ENCODE measurements at places on chromosomes 13 and 19. TPM values are rescaled to one million over a fixed set of nuclear protein-coding genes. Genes with fewer than 3 reads are reported as not detected.
A peak's percentile ranks its signal among the peaks of the same experiment; 100 is the strongest.

The GPR183 gene
- total RNA-seq = 0.29 TPM

The C1QTNF9 gene
- total RNA-seq = not detected

GRCh38 chr13:75566658-75567057, 17.1 kb downstream of the UCHL3 start:
- no peak for DNase-seq
- no peak overlapping the region for H3K4me3 ChIP-seq
- H3K36me3 ChIP-seq = peaks cover 34% of the 10 kb centered on the region
- no peak overlapping the region for H3K27ac ChIP-seq

The DNMT1 gene
- total RNA-seq = 24.2 TPM

The CTU1 gene
- 4.1 TPM for total RNA-seq

DNA sequence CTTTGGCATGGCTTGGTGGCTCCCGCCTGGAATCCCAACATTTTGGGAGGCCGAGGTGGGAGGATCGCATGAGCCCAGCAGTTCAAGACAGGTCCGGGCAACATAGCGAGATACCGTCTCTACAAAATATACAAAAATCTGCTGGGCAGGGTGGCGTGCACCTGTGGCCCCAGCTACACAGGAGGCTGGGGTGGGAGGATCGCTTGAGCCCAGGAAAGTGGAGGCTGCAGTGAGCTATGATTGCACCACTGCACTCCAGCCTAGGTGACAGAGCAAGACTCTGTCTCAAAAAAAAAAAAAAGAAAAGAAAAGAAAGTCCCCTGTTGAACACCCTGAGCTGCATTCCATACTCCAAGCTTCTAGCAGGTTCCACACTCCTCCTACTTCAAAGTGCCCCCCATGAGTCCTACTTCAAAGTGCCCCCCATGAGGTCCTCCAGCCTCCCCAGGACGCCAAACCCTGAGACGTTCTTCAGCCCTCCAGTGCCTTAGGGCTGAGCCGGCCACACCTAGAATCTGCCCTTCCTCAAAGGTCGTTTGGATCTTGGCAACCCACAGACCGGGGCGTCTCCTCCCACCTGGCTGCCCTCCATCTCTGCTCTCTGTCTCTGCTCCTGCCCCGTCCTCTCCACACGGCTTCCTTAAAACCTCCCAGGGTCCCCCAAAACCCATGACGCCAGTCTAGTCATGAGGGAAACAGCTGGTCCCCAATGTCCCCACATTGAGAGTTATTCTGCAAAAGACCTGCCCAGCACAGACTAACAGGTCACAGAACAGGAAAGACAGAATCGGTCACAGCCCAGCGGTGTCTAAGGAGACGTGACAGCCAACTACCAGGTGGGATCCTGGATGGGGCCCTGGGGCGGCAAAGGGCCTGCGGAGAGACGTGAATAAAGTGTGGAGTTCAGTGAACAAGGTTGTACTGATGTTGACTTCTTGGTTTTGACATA, 4.8 kb downstream of the TJP3 start:
- H3K36me3 ChIP-seq = no peaks in the 10 kb centered on the region
- peak; percentile 76 for DNase-seq
- H3K27ac ChIP-seq = no peak overlapping the region
- H3K4me3 ChIP-seq = no peak overlapping the region

The KCNN4 gene
- total RNA-seq = 6.5 TPM

The NFIX gene
- 114 TPM for total RNA-seq

GRCh38 chr13:49436890-49437289, 7.0 kb downstream of the CAB39L start:
- no peaks in the 10 kb centered on the region for H3K27me3 ChIP-seq
- H3K4me1 ChIP-seq = peaks cover 11% of the 10 kb centered on the region

The CEACAM1 gene
- not detected for total RNA-seq

Measured in osteoblast (primary cell).